ENCODE measurements at places on chromosomes 7 and 10. TPM values are rescaled to one million over a fixed set of nuclear protein-coding genes. Genes with fewer than 3 reads are reported as not detected.

The UPP1 gene
- total RNA-seq: 66.6 TPM

The HIBADH gene
- 6.1 TPM for total RNA-seq

The TWIST1 gene
- 0.39 TPM for total RNA-seq

The TUBAL3 gene
- not detected for total RNA-seq

The DPYSL4 gene
- 1.2 TPM for total RNA-seq

The WNT2 gene
- not detected for total RNA-seq

The NKX2-3 gene
- total RNA-seq: not detected

The CYP3A7 gene
- not detected for total RNA-seq

The ZMIZ1 gene
- total RNA-seq: 34.8 TPM

The OR9A2 gene
- not detected for total RNA-seq

The NEUROG3 gene
- not detected for total RNA-seq

The NKX1-2 gene
- total RNA-seq: not detected

The IQUB gene
- not detected for total RNA-seq

The BAMBI gene
- total RNA-seq: 1.2 TPM

The PRLHR gene
- total RNA-seq: not detected

DNA sequence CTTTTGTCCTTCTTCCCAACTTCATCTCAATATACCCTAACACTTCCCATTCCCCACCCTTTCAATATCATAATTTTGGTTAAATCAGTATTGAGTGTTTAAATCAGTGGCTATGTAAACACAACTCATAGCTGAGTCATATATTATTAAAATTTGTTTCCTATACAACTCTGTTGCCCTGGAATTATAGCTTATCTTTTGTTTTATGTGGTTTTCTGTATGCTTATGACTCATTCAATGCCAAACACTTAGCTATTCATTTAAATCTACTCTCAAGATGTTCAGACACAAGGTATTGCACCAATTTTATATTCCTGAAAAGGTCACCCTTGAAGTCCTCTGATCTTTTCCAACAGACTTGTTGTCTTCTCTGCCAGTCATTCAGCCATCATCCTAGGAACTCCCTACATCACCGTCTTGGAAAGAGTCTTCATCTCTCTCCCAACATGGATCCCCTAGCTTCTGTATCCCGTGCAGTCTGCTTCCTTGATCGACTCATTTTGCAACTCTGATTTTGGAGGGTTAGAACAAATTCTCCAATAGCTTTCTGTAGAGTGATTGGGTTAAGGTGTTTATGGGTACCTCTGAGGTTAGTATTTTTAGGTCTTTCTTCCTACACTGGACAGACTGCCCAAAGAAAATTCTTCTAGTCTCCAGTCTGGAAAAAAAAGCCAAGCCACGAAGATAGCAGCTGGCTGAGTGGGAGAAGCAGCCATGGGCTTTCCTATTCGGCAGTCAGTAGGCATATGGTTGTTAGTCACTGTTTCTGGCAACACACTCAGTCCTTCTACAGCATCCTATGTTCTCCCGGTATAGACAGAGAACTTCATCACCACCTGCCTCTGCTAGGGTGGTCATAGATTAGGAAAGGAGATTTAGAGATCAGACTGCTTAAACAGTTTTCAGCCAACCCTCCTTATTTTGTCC is 102.1 kb downstream of the CRPPA start:
- DNase-seq: no peak

DNA sequence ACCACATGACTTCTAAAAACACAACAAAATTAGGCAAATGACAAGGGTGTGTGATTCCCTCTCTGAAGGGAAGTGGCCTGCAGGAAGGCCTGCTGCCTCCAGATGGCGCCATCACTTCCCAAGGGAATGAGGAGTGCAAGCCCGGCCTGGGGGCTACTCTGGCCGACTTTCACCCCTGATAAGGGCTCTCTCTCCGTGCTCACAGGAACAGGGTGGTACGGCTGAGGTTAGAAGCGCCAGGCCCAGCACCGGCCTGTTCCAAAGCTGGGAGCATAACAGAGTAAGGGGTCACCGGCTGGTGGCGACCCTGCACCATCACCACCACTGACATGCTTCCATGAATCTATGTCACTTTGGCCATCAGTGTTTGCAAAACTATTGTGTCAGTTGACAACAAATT is 13.1 kb downstream of the RBP3 start:
- DNase-seq: no peak

- no peak for DNase-seq
These were observed 9.0 kb downstream of the MEST start for GRCh38 chr7:130500910-130501309.

GRCh38 chr10:55404094-55404493 is 603.1 kb upstream of the PCDH15 start:
- no peak for DNase-seq

GRCh38 chr10:74612195-74612594 is 214.2 kb upstream of the KAT6B start:
- no peak for DNase-seq

DNA sequence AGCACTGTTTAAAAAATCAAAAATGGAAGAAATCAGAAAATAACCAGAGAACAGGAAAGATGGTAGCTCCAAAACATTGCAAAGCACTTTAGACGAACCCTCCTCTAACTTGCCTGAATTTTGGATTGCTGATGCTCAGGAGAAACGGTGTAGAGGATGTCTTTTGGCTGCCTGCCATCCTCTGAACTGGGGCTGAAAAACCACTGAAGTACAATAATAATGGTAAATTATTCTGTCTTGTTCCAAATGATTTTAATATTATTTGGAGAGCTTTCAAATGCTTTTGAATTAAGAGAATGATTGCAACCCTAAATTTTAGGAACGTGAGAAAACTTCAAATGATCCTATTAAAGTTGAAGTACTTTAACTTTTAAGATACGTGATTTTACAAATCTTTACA is 167.3 kb upstream of the SLC13A1 start:
- DNase-seq: no peak

DNA sequence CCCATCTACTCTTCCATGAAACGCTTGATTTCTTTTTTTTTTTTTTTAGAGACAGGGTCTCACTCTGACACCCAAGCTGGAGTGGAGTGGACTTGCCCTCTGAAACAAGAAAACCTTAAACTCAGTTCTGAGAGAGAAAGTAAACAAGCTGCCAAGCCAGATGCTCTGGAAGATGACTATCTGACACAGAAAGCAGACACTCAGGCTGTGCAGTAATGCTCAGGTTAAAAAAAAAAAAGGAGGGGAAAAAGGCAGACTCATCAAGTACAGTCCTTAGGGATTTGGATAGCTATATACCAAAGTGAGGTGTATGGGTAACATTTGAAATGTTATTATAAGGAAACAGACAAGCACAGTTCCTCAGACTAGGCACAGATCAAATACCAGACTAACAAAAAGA is 80.5 kb downstream of the IDE start:
- no peak for DNase-seq

- DNase-seq: no peak
These were observed 295.2 kb downstream of the CAMK1D start for GRCh38 chr10:12644380-12645144.

DNA sequence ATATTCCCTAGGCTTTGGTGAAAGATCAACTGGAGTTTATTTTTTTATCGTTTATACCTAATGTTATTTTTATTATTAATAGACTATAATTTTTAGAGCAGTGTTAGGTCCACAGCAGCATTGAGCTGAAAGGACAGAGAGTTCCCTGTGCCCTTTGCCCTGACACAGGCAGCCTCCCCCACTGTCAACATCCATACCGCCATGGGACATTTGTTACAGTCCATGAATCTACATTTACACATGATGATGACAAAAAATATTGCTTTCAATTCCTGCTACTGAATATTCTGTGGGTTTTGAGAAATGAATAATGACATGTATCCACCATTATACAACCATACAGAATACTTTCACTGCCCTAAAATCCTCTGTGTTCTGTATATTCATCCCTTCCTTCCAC is 1297.5 kb upstream of the SORCS1 start:
- DNase-seq: no peak

- DNase-seq: no peak
These were observed 21.8 kb downstream of the UBTD1 start for GRCh38 chr10:97520520-97520919.

- no peak for DNase-seq
These were observed 31.2 kb downstream of the WDR86 start for GRCh38 chr7:151378496-151379192.

- DNase-seq: no peak
These were observed 349 bp upstream of the ERVW-1 start for GRCh38 chr7:92478095-92478494.

DNA sequence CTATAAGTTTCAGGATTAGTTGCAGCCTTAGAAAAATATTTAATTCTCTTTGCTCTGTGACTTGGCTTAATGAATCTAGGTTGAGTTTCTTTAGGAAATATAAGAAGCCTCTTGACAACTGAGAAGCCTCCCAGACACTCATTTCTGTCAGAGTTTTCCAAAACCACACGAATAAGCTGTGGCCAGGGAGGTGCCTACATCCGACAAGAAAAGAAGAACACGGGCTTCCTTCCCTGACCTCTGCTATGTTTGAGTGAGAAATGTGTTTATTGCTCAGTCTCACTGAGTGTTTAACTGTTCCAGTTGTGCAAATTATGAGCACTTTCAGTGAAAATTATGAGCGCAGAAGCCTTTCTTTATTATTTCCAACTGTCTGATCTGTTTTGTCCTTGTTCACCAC is 105.0 kb downstream of the TRIL start:
- DNase-seq: no peak

DNA sequence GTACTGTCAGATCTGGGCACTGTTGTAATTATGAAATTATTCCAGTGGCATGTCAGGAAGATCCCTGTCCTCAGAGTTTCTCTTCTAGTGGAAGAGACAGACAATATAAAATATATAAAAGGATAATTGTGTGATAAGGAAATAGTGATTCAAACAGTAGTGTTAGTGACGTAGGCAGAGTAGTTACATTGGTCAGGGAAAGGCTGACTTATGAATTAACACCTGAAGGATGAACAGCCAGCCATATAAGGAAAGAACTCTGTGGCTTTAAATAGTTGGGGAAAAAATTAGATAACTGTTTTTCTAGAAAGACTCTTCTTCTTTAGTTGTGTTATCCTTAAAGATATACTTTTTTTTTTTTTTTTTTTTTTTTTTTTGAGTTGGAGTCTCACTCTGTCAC is 37.7 kb downstream of the WAC start:
- DNase-seq: no peak

- no peak for DNase-seq
These were observed 30.8 kb downstream of the SCRN1 start for GRCh38 chr7:29958667-29959358.

- no peak for DNase-seq
These were observed 70.3 kb downstream of the MYL10 start for GRCh38 chr7:101558742-101559325.

- DNase-seq: no peak
These were observed 176.2 kb downstream of the PTEN start for GRCh38 chr10:88039496-88040200.

- peak; percentile 37 for DNase-seq
These were observed 179.6 kb downstream of the ZMYND11 start for GRCh38 chr10:314871-315270.

DNA sequence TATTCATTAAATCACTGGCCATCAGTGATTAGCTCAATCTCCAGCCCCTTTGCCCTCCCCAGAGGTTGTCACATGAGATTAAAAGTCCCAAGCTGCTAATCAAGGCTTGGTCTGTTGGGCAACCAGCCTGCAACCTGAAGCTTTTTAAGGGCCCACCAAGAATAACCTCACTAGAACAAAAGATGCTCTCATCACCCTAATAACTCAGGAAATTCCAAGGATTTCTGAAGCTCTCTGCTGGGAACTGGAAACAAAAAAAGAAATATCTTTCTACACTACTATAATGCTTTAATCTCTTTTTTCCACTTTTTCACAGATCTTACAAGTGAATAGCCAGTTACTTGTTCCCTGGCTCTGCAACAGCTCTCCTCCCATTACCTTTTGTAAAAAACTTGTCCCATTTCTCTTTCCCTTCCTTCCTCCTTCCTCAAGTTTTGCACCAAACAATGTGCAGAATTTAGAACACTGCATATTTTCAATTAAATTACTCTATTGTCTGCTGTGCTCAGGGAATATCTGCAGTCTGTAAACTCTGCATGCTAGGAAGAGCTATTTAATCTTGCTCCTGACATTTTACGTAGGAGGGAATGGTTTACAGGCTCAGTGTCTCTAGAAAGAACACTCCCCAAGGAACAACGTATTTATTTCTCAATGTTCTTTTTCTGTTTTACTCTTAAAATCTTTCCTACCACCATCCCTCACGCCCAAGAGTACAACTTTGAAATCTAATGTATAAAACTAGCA is 169.1 kb downstream of the IMMP2L start:
- DNase-seq: no peak

DNA sequence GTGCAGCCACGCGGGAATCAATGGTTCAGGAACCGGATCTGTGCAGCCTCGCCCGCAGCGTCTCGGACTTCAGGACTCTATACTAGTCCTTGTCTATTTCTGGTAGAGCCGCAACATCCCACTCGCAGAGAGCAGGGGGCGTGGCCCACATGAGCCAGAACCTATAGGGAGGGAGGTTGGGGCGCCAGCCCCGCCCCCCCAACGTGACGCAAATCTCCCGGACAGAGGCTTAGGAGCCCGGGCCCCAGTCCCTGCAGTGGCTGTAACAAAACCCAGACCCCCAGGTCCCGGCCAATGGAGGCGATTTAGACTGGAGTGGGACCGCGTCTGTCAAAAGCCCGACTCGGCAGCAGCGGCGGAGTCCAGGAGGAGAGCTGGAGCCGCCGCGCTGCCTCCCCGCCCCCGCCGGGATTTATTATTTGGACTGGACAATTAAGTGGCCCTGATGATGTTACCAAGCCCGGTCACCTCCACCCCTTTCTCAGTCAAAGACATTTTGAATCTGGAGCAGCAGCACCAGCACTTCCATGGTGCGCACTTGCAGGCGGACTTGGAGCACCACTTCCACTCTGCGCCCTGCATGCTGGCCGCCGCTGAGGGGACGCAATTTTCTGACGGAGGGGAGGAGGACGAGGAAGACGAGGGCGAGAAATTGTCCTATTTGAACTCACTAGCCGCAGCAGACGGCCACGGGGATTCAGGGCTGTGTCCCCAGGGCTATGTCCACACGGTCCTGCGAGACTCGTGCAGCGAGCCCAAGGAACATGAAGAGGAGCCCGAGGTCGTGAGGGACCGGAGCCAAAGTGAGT is at the start of gene NKX2-3:
Gene NKX2-3 (plus strand): TSS at position 256 of the 809 bp plus-strand sequence. CDS start 190 bp downstream, at position 446.
- DNase-seq: peak; percentile 74

GRCh38 chr10:49768329-49768728 is 6.2 kb upstream of the OGDHL start:
- DNase-seq: no peak

GRCh38 chr7:50908628-50909290 is 126.1 kb upstream of the GRB10 start:
- no peak for DNase-seq

- no peak for DNase-seq
These were observed 566 bp downstream of the ZNF789 start for GRCh38 chr7:99473315-99473596.

GRCh38 chr10:7538970-7539654 is 127.7 kb downstream of the ITIH5 start:
- peak; percentile 32 for DNase-seq

DNA sequence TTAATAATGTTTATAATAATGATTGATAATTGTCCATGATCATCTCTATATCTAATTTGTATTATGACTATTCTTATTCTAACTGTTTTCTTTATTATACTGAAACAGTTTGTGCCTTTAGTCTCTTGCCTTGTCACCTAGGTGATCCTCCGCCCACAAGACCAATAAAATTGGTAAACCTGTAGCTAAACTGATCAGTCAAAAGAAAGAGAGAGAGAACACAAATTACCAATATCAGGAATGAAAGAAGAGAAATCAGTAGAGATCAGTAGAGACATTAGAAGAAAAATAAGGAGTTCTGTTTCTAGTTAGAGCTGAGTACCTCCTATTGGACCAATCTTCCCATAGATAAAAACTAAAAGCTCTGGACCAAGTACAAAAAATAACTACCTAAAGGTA is 6.1 kb upstream of the COA1 start:
- DNase-seq: no peak

GRCh38 chr7:20745702-20746101 is 41.0 kb downstream of the SP8 start:
- DNase-seq: no peak
